ENCODE measurements at places on chromosomes 2 and 18. TPM values are rescaled to one million over a fixed set of nuclear protein-coding genes. Genes with fewer than 3 reads are reported as not detected.

DNA sequence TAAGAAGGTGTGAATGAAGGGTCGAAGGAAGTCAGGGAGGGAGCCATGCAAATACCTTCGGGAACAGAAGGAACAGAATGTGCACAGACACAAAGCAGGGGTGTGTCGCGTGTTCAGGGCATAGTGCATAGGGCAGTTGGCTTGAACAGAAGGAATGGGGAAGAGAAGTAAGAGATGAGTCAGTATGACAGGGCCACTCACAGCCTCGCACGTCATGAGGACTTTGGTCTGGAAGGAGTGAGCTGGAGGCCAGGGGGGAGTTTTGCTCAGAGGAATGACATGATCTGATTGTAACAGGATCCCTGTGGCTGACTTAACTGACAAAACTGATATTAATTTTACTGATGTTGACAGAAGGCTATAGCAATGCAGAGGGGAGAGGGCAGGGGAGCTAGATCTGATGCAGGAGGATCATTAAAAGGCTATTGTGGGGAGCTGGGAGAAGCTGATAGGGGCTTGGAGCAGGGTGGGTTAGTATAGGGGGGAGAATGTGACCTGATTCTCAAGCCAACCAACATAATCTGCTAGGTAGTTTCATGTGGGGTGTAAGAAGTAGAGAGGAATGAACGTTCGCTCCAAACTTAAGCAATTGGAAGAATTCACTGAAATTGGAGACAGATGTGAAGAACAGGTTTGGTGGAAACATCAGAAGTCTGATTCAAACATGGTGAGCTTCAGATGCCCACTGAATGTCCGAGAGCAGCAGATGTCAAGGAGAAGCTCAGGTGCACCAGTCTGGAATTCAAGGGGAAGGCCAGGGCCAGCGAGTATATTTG lies 60.4 kb upstream of the COPS8 start:
- no peak for DNase-seq

ANKRD36 gene
- 69.1 TPM for total RNA-seq

GRCh38 chr18:54173980-54174630 lies 50.4 kb downstream of the MBD2 start:
- DNase-seq: no peak

DNA sequence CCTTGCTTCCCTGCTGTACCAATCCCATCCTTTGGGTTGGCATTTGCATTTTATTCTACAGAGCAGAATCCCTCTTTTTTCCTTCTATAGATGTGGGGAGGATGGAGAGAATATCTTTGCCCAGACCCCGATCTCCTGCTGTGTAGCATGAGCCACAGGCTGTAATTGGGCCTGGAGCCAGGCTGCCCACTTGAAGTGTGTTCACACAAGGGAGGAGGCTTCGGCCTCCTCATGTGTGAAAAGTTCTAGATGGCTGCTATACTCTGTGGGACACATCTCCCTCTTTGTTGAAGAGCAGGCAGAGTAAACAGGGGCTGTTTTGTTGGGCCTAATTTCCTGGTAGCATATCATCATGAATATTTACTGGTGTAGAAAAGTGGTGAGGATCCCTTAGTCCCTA lies 126.3 kb downstream of the XRCC5 start:
- DNase-seq: no peak

- no peak for DNase-seq
Measured at GRCh38 chr18:46756559-46757201, at the start of gene ST8SIA5. Gene ST8SIA5 (minus strand): TSS chr18:46757053. CDS start chr18:46756508, 545 bp downstream.

DNA sequence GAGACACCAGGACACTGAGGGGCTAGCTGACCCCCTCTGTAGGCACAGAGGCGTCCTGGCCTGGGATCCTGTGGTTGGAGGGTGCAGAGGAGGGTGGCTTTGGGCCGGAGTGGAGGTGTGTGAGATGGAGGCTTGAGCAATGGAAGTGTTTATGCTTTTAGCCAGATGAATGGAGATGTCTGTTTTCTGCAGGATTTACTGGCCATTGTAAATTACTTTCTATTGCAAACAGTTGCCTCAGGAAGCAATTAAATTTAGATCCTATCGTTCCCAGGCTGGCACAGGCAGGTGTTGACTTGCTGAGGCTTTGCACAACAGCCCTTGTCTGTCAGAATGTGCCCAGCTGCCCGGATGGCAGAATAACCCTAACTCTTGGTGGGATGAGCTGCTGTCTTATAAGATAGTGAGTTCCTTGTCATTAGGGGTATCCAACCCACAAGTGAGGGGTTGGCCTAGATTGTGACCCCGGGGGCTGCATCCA lies 1.8 kb upstream of the ARID5A start:
- no peak for DNase-seq

DNA sequence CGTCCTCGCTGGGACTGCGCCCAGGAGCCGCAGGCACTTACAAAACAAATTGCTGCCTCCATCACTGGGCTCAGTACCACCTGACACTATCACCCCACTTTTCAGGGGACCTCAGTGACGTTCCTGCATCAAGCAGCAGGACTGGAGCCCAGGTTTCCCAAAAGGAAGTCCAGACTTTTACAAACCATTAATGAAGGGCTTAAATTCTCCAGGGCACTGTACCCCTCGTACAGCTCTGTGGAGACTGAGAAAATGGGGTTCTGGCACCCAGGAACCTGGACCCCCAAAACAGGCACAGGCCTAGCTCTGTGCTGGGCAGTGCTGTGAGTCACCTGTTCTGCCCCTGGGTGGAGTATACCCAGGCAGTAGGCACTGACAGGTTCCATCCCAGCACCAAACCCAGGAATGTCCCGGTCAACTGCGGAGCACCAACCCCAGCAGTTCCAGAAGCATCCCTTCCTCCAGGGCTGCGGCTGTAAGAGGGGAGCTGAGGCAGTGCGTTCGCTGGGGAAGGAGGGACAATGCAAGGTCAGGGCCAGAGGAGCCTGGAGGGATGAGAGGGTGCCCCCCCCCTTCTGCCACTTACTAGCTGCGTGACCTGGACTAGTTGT lies 24.6 kb upstream of the NOTO start:
- DNase-seq: no peak

DNA sequence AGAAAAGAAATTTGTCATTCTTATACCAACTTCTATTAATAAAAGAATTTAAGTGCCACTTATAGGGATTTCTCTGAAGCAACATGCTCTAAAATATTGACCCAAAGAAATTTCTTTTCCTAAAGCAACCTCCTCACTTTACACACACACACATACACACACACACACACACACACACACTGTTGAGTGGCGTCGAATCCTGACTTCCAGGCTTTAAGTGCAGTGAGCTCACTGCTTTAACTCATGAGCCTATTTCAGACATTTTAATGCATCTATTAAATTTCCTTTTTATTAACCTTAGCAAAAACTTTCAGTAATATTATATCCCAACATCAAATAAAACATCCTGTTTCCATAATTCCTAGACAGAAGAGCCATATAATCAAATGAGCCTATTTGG lies 229.1 kb upstream of the ACVR2A start:
- no peak for DNase-seq

GRCh38 chr2:101501443-101501842 lies 26.5 kb upstream of the RFX8 start:
- no peak for DNase-seq

REG3G gene
- total RNA-seq: not detected

DNA sequence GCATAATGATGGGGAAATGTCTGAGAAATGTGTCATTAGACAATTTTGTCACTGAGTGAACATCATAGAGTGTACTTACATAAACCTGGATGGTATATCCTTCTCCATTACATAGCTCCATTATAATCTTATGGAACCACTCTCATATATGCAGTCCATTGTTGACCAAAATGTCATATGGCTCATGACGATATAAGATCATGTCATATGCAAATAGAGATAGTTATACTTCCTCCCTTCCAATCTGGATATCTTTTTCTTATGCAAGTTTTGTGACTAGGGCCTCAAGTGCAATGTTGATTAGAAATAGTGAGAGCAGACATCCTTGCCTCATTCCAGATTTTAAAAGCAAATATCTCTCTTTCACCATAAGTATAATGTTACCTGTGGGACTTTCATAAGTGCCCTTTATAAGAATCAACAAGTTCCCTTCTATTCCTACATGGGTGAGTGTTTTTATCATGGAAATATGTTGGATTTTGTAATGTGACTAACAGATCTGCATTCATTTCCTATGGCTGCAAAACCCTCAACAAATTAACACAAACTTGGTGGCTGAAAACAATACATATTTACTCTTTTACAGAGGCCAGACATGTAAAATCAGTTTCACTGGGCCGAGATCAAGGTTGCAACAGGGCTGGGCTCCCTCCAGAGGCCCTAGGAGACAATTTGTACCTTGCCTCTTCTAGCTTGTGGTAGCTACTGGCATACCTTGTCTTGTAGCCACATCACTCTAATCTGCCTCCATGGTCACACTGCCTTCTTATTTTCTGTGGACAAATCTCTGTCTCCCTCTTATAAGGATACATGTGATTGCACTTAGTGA lies 21.6 kb upstream of the SULT1C4 start:
- no peak for DNase-seq

- DNase-seq: no peak
Measured at GRCh38 chr2:239355724-239356123, 45.1 kb downstream of the HDAC4 start.

MERTK gene
- 1.2 TPM for total RNA-seq

DNA sequence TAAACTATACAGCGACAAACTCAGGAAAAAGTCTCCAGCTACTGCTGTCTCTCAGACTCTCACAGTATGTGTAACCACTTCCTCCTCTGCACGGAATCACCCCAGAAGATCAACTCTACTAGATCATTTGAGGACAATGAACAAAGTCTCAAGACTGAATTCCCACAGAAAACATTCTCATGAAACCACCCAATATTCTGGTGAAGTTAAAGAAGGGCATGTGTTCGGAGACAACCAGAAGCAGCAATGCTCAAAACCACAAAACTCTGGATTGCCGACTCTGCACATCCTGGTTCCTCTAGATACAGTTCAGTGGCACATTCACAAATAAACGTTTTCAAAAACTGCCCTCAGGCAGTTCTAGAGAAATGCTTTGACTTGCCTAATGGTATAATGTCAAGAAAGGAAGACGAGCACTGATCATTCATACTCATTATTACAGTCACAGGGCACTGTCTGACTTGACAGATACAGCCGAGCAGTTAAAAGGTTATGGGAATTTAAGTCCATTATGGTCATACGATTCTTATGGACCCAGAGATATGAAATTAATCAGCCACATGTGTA lies 91.9 kb upstream of the STK17B start:
- DNase-seq: no peak

L3MBTL4 gene
- total RNA-seq: 30.0 TPM

SLC25A12 gene
- total RNA-seq: 21.7 TPM

GRCh38 chr2:74199275-74199701 lies 873 bp downstream of the MTHFD2 start:
- DNase-seq: no peak

HOXD13 gene
- total RNA-seq: not detected
